ENCODE measurements at places on chromosomes 2 and 18.

- DNase-seq: no peak
These were observed 32.1 kb upstream of the SH3BP4 start for GRCh38 chr2:234919711-234920110.

DNA sequence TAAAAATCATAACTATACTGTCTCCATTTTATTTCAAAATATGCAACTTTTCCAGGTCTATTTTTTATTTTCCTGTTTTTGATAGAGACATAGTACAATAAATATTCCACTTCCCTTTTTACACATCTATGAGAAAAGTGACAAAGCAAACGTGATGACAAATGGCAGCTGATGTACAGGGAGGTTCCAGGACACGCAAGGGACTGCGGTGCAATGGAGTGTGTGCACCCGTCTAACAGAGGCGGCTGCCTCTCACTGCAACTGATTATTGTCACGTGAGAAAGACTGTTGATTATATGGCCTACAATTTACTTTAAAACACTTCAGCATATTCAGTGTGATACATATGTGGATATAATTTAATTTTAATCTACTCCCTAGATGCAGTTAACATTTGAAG is 142.6 kb downstream of the LRRC30 start:
- DNase-seq: no peak

DNA sequence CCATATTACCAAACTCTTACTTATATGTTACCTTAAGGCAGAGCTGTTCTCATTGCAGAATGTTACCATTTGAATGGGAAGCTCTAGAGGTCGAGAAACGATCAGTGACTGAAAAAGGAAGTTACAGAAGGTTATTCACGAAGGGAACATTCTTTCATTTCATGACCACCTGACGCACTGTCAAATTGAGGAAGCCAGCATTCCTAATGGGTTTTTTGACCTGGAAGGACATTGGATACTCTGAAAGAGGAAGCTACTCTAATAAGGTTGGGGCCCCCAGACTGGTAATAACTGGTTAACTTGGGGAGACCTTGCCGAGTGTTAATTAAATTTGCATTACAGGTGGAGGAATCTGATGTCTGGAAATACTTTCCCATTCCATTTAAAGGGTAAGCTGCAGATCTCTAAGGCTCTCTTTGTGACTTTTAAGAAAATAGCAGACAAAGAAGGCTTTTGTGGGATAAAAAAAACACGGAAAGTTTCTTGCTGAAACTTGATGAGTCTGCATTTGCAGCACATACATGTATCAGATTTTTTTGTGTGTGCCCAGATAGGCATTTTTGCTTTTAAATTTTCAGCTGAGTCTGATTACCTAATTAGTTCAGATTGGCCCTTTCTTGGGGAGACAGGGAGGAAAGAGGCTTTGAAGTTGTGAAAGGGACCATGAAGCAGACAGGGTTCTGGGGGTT is 137.1 kb downstream of the LTBP1 start:
- DNase-seq: no peak

GRCh38 chr2:161100211-161100895 is 59.9 kb upstream of the TANK start:
- DNase-seq: no peak

- DNase-seq: no peak
These were observed 356.2 kb downstream of the KCNJ3 start for GRCh38 chr2:155054712-155055111.

DNA sequence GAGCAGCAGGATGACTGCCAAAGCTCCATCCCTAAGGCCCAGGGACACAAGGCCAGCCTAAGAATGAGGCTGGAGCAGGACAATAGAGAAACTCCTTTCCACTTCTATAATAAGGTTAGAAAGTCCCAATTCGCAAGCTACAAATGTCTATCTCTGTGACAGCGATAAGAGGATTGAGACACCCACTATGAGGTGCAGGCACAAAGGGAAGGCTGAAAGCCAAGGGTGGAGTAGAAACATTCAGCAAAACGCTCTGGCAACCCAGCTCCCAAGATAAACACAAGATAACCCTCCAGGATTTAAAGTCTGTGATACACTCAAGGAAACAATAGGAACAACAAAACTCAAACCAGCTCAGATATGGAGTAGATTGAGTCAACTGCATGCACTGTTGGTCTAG is 418.0 kb upstream of the UBE2E3 start:
- DNase-seq: no peak

DNA sequence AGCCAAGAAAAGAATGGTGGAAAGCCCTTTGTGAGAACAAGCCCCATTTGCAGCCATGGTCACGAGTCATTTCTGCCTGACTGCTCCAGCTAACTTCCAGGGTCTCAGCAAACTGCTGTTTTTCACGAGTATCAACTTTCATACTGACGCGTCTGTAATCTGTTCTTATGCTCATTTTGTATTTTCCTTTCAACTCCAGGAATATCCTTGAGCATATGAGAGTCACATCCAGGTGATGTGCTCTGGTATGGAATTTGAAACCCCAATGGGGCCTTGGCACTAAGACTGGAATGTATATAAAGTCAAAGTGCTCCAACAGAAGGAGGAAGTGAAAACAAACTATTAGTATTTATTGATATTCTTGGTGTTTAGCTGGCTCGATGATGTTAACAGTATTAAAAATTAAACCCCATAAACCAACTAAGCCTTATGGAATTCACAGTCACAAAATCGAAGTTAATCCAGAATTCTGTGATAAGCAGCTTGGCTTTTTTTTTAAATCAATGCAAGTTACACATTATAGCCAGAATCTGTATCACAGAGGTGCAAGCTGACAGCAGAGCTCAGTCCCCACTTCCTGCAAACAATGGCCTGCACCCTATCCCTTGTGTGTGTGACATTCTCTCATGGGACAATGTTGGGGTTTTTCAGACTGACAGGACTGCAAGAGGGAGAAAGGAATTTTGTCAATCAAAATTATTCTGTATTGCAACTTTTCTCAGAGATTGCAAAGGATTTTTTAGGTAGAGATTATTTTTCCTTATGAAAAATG is 26.1 kb downstream of the SLC14A1 start:
- DNase-seq: no peak

DNA sequence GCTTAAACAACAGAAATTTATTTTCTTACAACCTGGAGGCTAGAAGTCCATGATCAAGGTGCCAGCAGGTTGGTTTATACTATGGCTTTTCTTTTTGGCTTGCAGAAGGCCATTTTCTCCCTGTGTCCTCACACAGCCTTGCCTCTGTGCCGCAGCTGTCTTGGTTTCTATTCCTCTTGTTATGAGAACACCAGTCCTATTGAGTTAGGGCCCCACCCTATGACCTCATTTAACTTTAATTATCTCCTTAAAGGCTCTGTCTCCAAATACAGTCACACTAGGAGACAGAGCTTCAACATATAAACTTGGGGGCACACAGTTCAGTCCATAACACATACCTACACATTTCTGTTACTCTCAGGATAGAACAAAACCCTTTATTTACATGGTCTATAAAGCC is 17.3 kb upstream of the RHOB start:
- DNase-seq: no peak

- DNase-seq: no peak
These were observed 4.0 kb downstream of the PTPN2 start for GRCh38 chr18:12879840-12880540.

DNA sequence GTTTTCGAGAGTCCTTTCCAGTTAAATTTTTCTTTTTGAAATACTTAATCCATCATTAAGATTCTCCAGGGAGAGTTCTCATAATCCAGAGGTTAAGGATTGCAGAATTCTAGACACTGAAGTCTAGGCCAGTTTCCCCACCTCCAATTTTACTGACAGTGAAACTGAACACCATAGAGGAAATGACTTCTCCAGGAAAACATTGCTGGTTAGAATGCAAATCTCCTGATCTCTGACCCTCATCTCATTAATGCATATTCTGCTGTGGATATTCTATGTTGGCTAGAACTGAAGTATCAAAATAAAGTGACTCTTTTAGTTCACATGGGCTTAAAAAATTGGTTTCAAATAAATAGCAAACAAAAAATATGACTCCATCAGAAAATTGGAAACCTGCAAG is 105.8 kb upstream of the UGP2 start:
- no peak for DNase-seq

- no peak for DNase-seq
These were observed 83.2 kb upstream of the RND3 start for GRCh38 chr2:150570712-150571111.

GRCh38 chr18:6728331-6728730 is 1.2 kb upstream of the ARHGAP28 start:
- DNase-seq: no peak
